ENCODE measurements at places on chromosomes 16 and 17.

- DNase-seq = no peak
Observed at GRCh38 chr17:34993031-34993430, 12.7 kb downstream of the LIG3 start.

GRCh38 chr17:45306094-45306493 is 10.7 kb downstream of the MAP3K14 start:
- no peak for DNase-seq

DNA sequence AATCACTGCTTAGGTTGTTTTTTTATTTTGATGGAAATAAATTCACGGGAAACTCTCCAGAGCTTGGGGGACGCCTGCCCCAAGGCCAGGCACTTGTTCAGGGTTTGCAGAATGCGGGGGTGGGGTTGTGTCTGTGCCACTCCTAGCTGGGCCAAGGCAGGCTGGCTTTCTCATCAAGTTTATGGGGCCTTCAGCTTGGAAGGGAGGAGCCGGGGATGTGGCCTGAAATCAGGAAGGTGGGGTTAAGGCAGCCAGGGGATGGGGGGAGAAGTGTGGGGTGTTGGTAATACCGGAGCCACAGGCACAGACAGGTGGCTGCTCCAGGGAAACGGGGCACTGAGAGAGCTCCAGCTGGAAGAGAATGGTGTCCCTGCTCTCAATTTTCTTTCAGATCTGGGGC is 1.7 kb upstream of the CHAD start:
- no peak for DNase-seq

DNA sequence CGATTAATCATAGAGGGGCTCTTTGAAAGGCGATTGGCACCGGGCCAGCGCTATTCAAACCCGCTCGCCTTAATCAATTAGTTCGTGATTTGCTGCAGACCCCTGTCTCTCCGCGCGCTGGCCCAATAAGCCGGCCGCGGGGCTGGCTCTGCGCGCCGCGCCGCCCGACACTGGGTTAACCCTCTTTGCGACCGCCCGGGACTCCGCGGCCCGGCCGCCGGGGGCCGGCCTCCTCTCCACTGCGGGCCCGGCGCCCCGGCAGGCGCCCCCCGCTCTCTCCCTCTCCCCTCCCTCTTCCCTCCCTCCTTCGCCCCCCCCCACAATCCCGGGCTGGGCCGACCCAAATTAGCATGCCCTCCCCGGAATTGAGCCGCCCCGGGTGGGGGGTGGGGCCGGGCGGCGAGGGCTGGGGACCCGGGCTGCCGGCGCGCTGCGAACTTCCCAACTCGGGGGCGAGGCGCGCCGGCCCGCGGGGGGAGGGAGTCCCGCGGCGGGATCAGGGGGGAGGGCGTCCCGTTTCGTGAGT is 428 bp upstream of the SALL1 start:
- DNase-seq = peak; percentile 64

DNA sequence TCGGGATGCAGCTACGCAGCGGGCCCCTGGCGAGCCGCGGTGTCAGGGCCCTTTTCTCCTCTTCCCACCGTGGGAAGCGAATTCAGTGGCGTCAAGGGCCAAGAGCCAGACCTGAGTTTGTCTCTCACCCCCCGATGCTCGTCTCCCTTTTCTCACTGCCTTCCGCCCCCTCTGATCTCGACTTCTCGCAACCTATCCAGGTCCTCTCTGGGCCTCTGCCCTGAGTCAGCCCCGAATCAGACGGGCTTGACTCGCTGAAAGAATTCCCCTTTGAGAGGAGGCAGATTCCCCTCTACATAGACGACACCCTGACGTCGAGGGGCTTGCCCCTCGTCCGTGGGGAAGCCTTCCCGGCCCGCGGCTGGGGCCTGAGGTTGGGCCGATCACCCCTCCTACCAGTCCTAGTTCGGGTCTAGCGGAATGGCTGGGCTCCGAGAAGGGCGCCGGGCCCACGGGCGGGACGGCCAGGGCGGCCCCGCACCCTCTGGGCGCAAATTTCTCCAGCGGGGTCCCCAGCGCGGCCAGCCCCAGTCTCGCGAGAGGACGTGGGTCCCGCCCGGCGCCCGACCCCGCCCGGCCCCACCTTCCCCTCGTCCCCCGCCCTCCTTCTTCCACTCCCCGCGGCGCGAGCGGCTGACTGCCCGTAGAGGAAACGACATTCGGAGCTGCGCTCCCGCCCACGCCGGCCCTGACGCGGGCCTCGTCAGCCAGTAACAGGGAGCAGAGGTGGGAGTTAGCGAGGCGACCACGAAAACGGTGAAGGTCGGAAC is at the start of gene GGNBP2:
TSS of gene GGNBP2 (plus strand) at position 613 of the 770 bp plus-strand sequence. CDS start 806 bp downstream, outside the sequence.
- peak; percentile 75 for DNase-seq

DNA sequence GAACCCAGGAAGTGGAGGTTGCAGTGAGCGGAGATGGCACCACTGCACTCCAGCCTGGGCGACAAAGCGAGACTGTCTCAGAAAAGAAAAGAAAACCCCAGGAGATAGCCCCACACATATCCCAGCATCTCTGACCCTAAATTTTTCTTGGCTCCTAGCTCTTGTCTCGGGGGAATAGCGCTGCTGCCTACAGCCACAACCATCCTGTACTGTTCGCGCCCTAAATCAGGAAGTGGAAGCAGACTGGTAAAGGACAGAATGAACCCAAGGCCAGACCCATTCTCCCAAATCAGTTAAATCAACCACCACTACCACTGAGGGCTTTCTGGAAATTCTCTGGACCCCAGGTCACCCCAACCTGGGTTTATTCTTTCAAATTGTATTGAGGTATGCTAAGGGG is 1.7 kb downstream of the CTDNEP1 start:
- no peak for DNase-seq

- DNase-seq = no peak
Observed at GRCh38 chr16:27232061-27232900, 29.0 kb downstream of the KDM8 start.

DNA sequence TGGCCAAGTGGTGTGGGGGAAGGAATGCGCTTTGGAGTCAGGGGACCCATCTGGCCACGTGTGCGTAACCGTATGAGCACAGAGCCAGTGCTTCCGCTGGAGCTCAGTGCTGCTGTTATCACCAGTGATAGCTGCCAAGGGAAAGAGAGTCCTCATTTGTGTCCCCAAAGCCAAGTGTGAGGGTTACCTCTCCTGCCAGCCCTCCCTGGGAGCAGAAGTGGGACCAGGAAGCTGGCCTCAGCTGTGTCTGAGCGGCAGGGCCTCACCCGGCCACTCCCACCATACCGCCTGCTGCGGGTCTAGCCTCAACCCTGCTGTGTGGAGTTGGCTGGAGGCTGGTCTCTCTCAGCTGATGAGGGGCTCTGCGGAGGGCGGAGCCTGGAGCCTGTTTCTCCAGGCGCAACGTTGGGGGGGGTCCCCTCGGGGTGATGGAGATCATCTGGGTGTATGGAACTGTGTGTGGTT is 44.5 kb downstream of the MEAK7 start:
- no peak for DNase-seq

- peak; percentile 28 for DNase-seq
Observed at GRCh38 chr17:41308251-41308917, 725 bp downstream of the KRTAP16-1 start.

- DNase-seq = no peak
Observed at GRCh38 chr17:75403131-75403530, 2.3 kb downstream of the GRB2 start.

GRCh38 chr16:46715769-46716305 is 26.4 kb downstream of the ORC6 start:
- DNase-seq = no peak

- peak; percentile 19 for DNase-seq
Observed at GRCh38 chr16:81445966-81446906, 1.6 kb downstream of the CMIP start.

DNA sequence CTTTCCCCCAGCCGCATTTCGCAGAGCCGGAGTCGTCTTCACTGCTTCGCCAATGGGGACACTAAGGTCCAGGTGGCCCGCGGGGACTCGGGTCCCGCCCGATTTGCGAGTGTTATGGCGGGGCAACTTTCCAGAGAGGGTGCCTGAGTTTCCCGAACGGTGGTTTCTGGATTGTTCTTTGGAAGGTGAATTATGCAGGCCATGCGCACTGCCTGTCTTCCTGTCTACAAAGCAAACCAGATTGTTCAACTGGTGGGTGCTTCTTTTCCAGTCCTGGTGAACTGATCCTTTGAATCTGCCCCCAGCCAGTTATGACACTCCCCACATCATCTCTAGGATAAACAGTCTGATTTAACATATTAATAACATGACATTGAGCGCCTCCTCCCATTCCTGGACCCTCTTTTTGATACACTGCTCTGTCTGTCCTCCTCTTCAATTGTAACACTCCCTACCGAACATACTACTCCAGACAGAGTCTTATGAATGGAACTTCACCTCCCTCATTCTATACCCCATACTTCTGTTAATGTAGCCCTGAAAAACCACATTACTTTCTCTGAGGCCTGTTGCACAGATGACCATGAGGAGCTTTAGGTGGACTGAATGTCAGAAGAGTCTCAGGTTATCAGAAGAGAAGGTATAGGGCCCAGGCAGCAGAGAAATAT is 159.0 kb downstream of the RAB11FIP4 start:
- DNase-seq = peak; percentile 56
